ENCODE measurements at places on chromosomes 2 and 18.

DNA sequence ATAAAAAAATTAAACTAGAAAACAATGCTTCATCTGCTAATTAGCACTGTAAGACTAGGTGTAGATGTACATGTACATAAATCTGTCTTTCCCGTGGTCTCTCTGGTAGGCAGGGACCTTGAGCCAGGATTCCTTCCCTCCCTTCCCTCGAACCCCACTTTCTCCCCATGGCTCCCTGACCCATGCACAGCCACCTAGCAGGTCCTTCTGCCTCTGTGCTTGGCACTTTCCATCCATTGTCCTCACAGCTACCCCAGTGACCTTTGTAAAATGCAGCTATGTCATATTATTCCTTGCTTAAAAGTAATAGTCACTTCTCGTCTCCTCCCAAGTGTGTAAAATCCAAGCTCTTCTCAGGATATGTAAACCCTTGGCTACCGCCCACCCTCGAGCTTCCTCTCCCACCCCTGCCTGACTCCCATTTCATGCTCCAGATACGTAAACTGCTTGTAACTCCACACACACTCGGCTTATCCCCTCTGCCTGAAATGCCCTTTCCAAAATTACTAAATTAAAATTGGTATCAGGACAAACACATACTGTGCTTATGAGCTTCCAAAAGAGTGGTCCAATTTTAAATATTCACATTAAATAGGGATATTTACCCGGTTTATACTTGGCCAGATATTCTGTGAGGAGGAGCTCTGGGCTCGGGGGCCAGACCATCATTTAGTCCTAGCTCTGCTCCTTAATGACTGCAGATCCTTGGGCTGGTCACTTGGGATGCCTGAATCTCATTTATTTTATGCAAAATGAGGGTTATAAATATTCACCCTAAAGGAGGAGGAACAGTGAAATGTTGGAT, 54.0 kb upstream of the RALBP1 start:
- DNase-seq = no peak
- H3K4me1 ChIP-seq = no peaks in the 10 kb centered on the region
- H3K4me3 ChIP-seq = no peak overlapping the region
- H3K27ac ChIP-seq = no peak overlapping the region
- H3K27me3 ChIP-seq = no peaks in the 10 kb centered on the region

GRCh38 chr2:213275265-213275664, 9.0 kb upstream of the SPAG16 start:
- no peaks in the 10 kb centered on the region for H3K4me1 ChIP-seq
- no peaks in the 10 kb centered on the region for H3K36me3 ChIP-seq
- peaks cover 2% of the 10 kb centered on the region for H3K27me3 ChIP-seq
- DNase-seq = no peak
- no peak overlapping the region for H3K27ac ChIP-seq
- H3K4me3 ChIP-seq = no peak overlapping the region

- H3K27me3 ChIP-seq = peaks cover 33% of the 10 kb centered on the region
- no peak for DNase-seq
- H3K4me3 ChIP-seq = no peak overlapping the region
- H3K27ac ChIP-seq = no peak overlapping the region
- no peaks in the 10 kb centered on the region for H3K36me3 ChIP-seq
- H3K4me1 ChIP-seq = no peaks in the 10 kb centered on the region
Measured at GRCh38 chr18:61606068-61606660, 272.9 kb downstream of the CDH20 start.

DNA sequence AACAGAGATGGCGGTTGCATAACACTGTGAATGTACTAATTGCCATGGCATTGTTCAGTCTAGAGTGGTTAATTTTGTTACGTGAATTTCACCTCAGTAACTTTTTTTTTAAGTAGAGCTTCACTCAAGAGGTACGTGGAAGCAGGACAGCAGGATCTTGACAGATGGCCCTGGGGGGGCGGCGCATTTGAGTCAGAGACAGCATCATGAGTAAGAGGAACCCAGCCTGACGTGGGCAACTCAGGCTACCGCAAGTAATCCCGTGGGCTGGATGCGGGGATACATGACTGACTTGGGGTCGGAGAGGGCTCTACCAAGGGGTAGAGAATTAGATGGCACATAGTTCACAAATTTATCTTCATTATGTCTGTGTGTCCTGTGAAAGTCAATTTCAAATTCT, 38.1 kb upstream of the DAPL1 start:
- DNase-seq = no peak
- H3K4me1 ChIP-seq = no peaks in the 10 kb centered on the region
- no peaks in the 10 kb centered on the region for H3K36me3 ChIP-seq
- H3K4me3 ChIP-seq = no peak overlapping the region

DNA sequence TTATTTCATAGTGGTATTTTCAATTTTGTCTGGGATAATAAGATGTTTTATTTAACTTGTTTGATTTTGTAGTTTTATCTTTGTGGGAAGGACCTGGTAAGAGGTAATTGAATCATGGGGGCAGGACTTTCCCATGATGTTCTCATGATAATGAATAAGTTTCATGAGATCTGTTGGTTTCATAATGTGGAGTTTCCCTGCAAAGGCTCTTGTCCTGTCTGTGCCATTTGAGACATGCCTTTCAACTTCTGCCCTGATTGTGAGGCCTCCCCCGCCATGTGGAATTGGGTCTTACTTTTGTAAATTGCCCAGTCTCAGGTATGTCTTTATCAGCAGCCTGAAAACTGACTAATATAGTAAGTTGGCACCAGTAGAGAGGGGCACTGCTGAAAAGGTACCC, 77.8 kb upstream of the ARHGAP15 start:
- H3K4me1 ChIP-seq = no peaks in the 10 kb centered on the region
- no peak for DNase-seq
- H3K4me3 ChIP-seq = no peak overlapping the region
- H3K36me3 ChIP-seq = no peaks in the 10 kb centered on the region

- H3K4me3 ChIP-seq = no peak overlapping the region
- H3K4me1 ChIP-seq = no peaks in the 10 kb centered on the region
- no peak for DNase-seq
- no peaks in the 10 kb centered on the region for H3K27me3 ChIP-seq
Measured at GRCh38 chr2:190283783-190284182, 35.8 kb downstream of the HIBCH start.

DNA sequence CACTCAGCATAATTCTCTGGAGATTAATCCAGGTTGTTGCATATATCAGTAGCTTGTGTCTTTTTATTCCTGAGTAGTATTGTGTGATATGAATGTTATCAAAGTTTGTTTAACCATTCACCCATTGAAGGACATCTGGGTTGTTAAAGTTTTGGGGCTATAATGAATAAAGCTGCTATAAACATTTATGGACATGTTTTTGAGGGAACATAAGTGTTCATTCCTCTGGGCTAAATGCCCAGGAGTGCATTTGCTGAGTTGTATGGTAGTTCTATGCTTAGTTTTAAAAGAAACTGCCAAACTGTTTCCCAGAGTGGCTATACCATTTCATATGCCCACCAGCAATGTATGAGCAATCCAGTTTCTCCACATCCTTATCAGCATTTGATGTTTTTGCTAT, 21.8 kb upstream of the KCNJ13 start:
- no peak overlapping the region for H3K4me3 ChIP-seq
- H3K4me1 ChIP-seq = no peaks in the 10 kb centered on the region
- H3K27me3 ChIP-seq = no peaks in the 10 kb centered on the region
- peaks cover 55% of the 10 kb centered on the region for H3K36me3 ChIP-seq
- no peak for DNase-seq

DNA sequence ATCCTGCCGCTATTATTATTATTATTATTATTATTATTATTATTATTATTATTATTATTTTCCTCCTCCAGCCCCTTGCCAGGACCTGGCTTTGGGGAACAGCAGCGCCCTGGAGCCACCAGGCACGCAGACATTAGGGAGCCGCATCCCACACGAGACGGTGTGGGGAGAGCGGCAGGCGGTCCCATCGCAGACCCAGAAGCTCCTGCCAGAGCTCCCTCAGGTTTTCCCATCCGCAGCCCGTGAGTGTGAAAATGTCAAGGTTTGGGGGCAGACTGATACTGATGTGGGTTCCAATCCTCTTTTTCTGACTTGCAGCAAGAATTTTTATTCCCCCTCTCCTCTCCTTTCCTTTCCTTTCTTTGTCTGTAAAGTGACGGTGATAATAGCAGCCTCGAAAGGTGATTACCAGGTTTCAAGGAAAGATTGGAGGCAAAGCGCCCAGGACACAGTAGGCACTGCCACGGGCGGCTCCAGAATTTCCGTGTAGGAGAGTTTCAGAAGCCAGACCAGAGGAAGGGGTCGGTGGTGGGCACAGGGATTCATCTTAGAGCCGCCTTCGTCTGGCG, 816 bp downstream of the SCTR start:
- no peak overlapping the region for H3K27ac ChIP-seq
- H3K4me1 ChIP-seq = no peaks in the 10 kb centered on the region
- H3K4me3 ChIP-seq = no peak overlapping the region
- H3K27me3 ChIP-seq = peaks cover 48% of the 10 kb centered on the region
- no peak for DNase-seq

DNA sequence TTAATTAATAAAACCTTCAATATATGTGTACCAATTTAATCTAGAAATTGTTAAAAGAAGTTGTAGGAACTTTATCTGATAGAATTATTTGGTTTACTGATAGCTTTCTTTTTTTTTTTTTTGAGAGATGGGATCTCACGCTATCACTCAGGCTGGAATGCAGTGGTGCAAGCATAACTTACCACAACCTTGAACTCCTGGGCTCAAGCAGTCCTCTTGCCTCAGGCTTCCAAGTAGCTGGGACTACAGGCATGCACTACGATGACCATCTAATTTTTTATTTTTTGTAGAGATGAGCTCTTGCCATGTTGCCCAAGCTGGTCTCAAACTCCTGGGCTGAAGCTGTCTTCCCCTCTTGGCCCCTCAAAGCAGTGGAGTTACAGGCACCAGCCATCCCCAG, 66.8 kb downstream of the CCDC138 start:
- H3K4me1 ChIP-seq = peaks cover 2% of the 10 kb centered on the region
- H3K27ac ChIP-seq = no peak overlapping the region
- DNase-seq = no peak
- H3K27me3 ChIP-seq = no peaks in the 10 kb centered on the region
- peaks cover 24% of the 10 kb centered on the region for H3K36me3 ChIP-seq

DNA sequence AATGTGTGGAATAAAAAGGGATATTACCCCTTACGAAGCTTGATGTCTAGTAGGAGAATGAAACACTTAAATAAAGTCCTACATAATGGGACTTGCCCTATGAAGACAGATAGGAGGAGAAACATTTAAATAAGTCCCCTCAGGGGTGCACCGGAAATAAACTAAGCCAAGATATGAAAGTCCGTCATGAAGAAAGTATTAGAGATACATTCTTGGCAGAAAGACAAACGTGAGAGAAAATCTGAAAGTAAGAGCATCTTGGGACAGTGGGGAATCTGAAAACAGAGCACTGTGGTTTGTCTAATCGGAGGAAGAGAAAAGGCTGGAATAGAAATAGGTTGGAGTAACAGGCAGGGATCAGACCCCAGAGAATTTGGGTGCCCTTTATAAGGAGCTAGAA, 516.9 kb upstream of the DSEL start:
- no peaks in the 10 kb centered on the region for H3K4me1 ChIP-seq
- no peak overlapping the region for H3K27ac ChIP-seq
- DNase-seq = no peak
- H3K27me3 ChIP-seq = peaks cover 1% of the 10 kb centered on the region

DNA sequence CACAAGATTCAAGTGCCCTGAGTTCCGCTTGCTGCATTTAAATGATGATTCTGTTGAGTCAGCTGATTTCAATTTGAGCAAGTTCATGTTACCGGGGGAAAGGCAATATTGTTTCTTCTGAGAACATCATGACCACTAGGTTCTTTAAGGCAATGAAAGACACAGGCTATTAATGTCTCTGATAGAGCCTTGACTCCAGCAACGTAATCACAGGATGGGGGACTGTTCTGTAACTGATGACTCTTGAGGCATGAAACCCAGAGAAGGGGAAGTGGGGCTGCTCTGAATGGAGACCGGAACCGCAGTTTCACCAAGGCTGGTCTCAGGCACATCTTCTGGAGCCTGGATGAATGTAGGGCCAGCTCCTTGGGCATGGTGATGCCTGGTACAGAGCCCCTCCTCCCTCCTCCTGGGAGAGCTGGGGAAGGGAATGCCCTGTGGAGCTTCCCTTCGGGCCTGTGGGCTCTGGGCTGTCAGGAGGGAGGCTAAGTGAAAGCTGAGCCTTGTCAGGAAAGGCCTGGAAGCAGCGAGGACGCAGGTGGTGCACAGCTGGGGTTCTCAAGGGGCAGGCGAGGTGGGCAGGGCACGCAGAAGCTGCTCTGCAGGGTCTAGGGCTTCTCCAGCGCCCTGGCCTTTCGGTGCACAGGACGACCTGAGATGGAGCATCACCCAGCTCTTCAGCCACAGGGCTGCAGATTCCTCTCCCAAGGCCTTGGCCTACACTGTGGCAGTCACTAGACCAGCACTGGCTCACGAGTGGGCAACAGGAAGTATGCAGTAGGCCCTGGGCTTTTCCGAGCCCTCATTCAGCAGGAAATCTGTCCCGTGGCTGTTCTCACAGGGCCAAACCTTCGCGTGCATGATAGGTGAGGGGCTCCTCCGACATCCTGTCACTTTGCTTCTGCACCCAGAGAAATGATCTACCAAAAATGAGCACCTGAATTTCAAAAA, 36.6 kb upstream of the PRLH start:
- H3K4me1 ChIP-seq = no peaks in the 10 kb centered on the region
- H3K4me3 ChIP-seq = no peak overlapping the region
- no peaks in the 10 kb centered on the region for H3K36me3 ChIP-seq
- no peak overlapping the region for H3K27ac ChIP-seq
- no peak for DNase-seq
- H3K27me3 ChIP-seq = no peaks in the 10 kb centered on the region

- no peaks in the 10 kb centered on the region for H3K4me1 ChIP-seq
- H3K4me3 ChIP-seq = no peak overlapping the region
- peaks cover 5% of the 10 kb centered on the region for H3K27me3 ChIP-seq
- no peak overlapping the region for H3K27ac ChIP-seq
- peak; percentile 33 for DNase-seq
Measured at GRCh38 chr2:201618744-201619662, 24.3 kb downstream of the TMEM237 start.

DNA sequence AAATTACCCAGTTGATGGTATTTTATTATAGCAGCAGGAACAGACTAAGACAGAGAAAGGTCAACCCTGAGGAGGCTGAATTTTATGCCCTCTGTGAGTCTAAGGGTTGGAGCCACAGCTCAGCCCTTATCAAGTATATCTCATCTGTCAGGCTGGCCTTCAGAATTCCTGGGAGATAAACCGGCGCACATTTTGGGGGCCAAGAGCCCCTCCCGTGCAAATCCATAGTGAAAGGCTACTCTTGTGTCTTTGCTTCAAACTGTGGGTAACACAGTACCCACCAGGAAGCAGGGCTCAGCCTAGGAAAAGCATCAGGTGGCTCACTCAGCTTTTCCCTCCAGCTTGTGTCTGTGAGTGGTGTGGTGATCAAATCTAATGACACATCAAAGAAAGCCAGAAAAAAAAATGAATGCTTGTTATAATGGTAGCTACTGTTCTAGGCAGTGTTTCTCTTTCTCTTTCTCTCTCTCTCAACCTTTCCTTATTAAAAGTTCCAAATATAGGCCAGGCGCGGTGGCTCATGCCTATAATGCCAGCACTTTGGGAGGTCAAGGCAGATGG, 25.0 kb upstream of the ASXL2 start:
- no peaks in the 10 kb centered on the region for H3K4me1 ChIP-seq
- no peak overlapping the region for H3K27ac ChIP-seq
- no peak overlapping the region for H3K4me3 ChIP-seq
- H3K27me3 ChIP-seq = peaks cover 13% of the 10 kb centered on the region
- no peak for DNase-seq
- no peaks in the 10 kb centered on the region for H3K36me3 ChIP-seq

Measured in activated naive CD8-positive, alpha-beta T cell treated with anti-CD3 and anti-CD28 coated beads, Interleukin-2, amount 10 ng/mL, durations not matched to agents 7 days and 5 days (primary cell).